ENCODE measurements at places on chromosomes 11 and 22.

DNA sequence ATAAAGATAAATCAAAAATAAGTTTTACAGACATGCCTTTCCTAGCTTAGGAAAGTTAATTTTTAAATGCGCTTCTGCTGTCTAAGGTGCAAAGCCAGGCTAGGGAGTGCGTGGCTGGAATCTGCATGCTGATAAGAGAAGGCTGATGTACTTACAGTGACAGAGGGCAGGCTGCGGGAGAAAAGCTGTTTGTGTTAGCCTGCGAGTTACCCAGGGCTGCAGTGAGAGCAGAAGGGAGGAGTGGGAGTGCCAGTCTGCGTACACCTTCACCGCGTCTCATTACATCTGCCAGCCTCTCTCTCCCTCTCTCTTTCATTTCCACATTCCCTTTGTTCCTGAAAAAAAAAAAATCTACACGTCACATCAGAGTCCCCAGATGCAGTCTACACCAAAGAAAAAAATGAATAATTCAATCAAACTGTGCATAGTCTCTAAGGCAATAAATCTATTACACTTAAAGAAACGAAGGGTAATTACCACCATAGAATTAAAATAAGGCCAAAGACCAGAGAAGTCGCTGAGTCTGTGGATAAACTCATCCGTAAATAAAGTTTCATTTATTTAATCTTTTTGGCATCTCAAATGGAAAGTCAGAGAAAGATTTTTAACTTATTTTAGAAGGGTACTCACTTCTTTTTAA is 126.4 kb upstream of the C11orf58 start:
- DNase-seq: no peak

GRCh38 chr22:35479985-35480550 is 60.6 kb upstream of the RASD2 start:
- DNase-seq: no peak

- DNase-seq: no peak
Measured at GRCh38 chr22:41888627-41889200, 26.2 kb downstream of the SHISA8 start.

DNA sequence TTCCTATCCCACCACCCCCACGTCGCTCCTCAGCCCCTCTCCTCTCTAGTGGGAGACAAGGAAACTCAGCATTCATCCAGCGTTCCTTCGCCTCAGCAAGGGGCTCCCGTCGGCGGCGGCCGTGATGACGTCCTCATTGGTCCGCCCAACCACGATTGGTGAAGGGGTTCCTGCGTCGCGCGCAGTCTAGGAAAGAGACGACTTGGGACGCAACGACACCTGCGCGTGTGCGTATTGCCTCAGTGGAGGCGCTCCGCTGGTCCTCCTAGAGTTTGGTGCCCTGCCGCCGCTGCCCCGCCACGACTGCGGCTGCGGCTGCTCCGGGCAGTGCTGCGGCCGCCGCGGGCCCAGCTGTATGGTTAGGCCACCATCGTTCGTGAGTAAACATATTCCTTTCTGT is 56.6 kb downstream of the CCDC81 start:
- DNase-seq: no peak

GRCh38 chr11:35927682-35928081 is 16.2 kb upstream of the LDLRAD3 start:
- no peak for DNase-seq

DNA sequence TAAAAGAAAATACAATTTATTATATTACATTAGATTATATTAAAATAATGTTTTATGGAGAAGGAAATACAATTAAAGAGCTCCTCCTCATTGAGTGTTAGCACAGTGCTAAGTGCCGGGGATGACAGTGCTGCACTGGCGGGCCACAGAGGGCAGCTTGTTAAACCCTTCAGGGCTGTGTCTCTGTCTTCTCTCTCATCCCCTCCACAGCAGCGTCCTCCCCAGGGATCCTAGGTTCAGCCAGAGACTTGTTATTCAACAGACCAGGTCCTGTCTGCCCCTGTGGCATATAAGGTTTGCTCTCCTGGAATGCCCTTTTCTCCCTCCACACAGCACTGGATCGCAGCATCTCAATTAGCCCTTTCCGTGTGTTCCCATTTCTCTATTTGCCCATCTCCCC is 14.2 kb downstream of the THYN1 start:
- no peak for DNase-seq

- no peak for DNase-seq
Measured at GRCh38 chr11:38814670-38815069, 2216.6 kb upstream of the RAG2 start.

DNA sequence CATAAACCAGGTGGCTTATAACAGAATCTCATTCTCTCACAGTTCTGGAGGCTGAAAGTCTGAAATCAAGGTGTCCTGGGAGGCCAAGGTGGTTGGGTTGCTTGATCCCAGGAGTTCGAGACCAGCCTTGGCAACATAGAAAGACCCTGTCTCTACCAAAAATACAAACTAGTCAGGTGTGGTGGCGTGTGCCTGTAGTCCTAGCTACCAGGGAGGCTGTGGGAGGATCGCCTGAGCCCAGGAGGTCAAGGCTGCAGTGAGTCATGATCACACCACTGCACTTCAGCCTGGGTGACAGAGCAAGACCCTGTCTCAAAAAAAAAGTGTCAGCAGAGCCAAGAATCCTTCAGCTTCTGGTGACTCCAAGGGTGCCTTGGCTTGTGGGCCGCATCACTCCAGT is 8.9 kb upstream of the PRR5 start:
- no peak for DNase-seq

DNA sequence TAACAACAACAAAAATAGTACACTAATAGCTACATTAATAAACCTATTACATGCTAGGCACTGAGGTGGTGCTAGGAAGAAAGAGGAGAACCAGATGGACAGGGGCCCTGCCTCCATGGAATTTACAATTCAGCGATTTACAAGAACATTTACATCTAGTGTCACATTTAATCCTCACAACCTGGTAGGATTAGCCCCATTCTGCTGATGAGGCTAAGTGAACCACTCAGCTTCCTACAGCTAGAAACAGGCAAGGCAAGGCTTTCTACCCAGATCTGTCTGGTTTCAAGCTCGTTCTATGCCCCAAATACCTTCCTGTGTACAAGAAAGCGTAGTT is 368.4 kb downstream of the BUD13 start:
- no peak for DNase-seq

DNA sequence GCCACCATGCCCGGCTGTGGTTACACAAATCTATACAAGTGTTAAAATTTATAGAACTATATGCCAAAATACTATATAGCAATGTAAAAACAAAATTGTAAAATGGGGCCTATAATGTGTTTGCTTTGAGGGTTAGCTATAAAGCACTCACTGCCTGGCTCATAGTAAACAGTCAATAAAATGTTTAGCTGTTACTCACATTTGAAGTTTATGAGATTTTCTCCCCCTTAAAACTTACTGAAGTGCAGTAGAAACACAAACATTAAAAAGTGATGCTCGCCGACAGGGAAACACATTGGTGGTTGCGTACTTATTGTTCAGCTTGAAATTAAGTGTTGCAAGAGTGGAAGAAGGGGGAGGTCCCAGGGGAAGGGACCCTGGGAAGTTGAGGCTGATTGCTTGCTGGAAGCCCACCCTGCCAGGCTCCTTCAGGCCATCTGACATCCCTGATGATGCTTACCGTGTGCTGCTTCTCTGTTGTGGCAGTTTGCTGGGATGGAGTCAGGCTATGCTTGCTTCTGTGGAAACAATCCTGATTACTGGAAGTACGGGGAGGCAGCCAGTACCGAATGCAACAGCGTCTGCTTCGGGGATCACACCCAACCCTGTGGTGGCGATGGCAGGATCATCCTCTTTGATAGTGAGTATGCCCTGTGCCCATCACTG is 52.1 kb downstream of the KREMEN1 start:
- DNase-seq: no peak

DNA sequence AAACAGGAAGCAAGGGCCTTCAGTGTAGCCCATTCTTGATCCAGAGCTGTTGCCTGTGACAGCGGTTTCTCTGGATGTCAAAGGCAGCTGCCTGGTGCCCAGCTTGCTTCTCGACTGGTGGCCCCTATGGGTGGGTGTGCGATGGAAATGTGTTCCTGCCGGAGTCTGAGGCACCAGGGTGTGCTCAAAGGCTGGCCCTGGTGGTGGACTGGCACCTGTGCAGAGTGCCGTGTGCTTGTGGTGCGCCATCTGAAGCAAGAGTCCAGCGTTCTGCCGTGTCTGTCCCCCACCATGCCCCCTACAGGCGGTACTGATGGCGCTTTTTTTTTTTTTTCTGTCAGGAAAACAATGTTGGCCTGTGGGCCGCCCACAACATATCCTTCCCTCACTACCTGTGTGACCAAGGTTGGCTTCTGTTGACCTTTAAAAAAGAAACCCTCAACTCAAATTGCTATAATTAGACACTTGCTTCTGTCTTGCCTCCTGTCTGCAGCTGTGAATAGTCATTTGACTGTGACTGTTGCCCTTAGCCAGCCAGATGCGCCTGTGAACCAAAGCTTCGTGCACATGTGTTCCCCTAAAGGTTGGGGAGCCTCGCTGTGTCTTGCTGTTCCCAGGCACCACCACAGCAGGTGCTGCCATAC is 4.7 kb upstream of the RANBP1 start:
- no peak for DNase-seq

- peak; percentile 54 for DNase-seq
Measured at GRCh38 chr11:62694455-62695167, 5.3 kb upstream of the LRRN4CL start.

DNA sequence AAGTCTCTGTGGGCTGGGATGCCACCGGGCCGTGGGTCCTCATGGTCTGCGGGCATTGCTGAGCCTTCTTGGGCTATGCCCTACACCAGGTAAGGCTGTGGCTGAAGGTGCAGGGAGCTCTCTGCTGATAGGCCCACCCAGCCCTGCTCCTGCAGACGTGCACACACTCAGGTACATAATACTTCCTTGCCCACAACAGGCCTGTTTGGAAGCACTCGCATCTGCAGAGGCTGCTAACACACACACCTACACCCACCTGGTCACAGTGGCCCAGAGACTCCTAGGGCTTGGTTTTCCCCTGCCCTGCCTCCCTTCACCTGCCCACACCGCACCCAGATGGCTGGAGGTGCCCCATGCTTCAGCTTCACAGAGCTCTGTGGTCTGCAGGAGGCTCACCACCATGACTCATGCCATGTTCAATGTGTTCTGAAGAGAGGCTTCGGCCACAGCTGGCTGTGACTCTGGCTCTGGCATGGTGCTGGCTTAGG is 72.8 kb upstream of the KCNQ1OT1 start:
- DNase-seq: no peak

- DNase-seq: no peak
Measured at GRCh38 chr11:72773291-72773690, 20.6 kb downstream of the STARD10 start.

All from GM18507 (cell line).